T-helper 17 cell (primary cell): ENCODE measurements at places on chromosomes 3 and 15.
A peak's percentile ranks its signal among the peaks of the same experiment; 100 is the strongest.

DNA sequence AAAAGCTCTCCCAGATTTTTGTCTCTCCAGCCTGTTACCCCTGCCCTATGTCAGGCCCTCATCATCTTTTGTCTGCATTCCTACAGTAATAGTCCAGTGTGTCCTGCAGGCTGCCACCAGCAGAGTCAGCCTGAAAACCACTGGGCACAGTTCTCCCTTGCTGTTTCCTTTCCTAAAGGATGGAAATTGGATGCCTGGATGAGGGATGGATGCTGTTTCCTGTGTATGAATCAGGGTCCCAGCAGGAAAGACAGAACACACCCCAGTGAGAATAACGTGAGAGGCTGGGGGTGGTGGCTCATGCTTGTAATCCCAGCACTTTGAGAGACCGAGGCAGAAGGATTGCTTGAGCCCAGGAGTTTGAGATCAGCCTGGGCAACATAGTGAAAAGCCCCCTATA, 3.3 kb upstream of the SNX33 start:
- DNase-seq, result no peak

- peak; percentile 38 for DNase-seq
These were observed 872 bp downstream of the DLEC1 start for GRCh38 chr3:38039899-38040261.

- no peak for DNase-seq
These were observed 724.4 kb upstream of the ARRDC4 start for GRCh38 chr15:97236140-97236539.

- DNase-seq, result no peak
These were observed 63.4 kb downstream of the CBLB start for GRCh38 chr3:105805404-105805803.

- DNase-seq, result no peak
These were observed 97.2 kb downstream of the TBC1D5 start for GRCh38 chr3:17645074-17645698.
